ENCODE measurements at places on chromosomes 6 and 20.

DNA sequence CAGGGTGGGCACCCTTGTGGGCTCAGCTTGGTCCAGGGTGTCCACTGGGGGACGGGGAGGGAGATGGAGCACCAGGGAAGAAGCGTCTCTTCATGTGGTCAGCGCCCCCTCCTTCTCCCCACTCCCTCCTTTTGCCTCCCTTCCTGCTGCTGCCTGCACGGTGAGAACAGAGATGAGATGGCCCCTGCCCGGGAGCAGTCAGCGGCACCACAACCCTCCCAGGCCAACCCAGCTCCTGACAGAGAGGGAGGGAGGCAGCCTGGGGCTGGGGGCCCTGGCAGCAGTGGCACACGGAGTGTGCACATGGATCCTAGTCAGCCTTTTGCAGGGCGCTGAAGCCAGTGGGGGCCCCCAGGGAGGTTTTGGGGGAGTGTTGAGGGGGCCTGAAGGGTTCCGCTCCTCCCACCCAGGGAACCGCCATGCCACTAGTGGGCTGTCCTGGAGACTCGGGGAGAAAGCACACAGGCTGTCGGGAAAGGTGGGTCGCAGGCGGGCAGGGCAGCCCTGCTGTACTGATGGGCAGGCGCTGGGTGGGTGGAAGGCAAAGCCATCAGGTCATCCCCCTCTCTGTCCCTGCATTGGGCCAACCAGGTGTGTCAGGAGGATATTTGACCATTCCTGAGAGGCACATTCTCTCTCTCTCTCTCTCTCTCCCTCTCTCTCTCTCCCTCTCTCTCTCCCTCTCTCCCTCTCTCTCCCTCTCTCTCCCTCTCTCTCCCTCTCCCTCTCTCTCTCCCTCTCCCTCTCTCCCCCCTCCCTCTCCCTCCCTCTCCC is 94.3 kb upstream of the BHLHE23 start:
- no peak for DNase-seq

DNA sequence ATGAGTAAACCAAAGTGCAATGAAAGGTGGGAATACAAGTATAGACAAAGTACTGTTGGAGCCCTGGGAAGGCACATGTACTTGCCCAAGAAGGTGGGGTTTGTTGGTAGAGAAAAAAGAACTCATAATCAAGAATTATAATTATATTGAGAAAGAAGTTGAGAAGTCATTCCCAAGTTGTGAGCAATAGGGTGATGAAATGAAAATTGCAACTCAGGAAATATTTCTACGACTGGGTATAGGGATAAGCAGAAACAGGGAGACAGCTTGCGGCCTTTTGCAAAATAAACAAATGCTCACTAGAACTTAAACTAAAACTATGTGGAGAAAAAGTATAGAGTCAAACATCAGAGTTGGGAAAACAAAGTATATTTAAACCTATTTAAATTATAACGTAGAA is 250.7 kb upstream of the FAM83B start:
- peak; percentile 48 for DNase-seq

GRCh38 chr20:4808872-4809271 is 87.2 kb downstream of the PRND start:
- DNase-seq = no peak

DNA sequence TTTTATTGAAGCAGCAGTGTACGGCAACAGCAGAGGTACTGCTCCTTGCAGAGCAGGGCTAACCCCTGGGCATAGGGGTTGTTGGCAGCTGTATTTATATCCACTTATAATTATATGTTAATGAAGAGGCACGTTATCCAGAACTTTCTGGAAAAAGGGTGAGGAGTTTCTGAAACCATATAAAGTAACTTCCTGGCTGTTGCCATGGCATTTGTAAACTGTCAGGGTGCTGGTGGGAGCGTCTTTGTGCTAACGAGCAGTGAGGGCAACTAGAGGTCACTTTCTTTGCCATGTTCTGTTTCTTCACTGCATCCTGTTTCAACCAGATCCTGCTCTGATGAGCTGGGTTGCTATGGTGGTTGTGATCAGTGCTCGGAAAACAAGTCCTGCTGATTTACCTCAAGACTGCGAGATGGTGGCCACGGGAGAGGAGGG is 11.1 kb upstream of the ARFGEF2 start:
- DNase-seq = peak; percentile 25

DNA sequence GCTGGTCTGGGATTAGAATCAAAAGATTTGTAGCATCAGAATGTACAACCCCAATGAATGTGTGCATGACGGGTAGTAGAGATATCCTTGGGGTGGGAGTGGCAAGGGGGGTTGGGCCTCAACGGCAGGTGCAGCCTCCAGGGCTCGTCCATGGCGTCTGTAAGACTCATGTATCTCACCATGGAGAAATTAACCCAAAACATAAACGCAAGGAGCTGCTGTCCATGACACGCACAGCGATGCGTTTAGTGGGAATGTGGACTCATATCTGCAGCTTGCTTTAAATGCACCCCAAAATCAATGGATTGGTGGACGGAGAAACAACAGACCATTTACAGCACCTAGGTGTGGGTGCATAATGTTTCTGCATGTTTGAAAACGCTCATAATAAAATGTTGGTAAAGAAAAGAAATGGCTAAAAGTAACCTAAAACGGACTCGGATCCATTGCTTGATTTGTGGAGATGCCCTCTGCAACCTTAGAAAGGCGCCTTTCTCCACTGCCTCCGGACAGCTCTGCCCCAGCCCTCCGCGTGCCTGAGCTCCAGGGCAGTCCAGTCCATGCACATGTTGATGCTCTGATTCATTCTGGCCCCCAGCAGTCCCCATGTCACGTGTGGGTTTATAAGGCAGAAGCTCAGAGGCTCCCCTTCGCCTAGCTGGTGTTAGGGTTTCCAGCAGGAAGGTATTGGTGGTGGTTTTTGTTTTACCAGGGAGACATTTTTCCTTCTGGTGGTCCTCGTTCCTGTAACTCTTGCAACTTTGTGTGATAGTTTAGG is 24.5 kb downstream of the PYGB start:
- DNase-seq = peak; percentile 68

DNA sequence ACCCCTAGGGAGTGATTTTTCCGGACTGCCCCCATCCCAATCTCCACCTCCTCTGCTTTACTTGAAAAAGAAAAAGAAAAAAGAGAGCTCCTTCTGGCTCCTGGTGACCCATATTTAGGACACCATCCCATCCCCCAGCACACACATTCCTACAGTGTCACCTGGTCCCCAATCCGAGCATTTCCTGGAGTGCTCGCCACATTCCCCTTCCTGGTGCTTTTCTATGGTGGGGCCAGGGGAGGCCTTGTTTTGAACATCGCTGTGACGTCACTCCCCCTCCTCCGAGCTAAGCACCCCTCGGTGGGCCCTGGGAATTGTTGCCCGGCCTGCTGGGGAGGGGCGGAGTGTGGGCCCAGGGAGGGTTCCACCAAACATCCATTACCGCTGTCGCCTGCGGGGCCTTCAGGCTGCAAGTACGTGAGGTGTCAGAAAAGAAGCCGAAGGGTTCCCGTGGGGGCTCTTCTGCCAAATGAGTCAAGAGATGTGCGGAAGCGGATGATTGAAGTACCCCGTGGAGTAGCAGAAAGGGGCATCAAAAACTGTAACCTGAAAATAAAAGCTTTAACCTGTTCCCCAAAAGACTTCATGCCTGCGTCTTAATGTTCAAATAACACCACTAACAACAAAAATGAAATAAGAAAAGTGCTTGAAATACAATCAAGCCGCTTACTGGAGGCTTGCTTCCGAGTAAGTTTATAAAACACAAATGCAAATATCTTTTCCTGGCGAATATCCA is 2.8 kb upstream of the FOXC1 start:
- DNase-seq = no peak

DNA sequence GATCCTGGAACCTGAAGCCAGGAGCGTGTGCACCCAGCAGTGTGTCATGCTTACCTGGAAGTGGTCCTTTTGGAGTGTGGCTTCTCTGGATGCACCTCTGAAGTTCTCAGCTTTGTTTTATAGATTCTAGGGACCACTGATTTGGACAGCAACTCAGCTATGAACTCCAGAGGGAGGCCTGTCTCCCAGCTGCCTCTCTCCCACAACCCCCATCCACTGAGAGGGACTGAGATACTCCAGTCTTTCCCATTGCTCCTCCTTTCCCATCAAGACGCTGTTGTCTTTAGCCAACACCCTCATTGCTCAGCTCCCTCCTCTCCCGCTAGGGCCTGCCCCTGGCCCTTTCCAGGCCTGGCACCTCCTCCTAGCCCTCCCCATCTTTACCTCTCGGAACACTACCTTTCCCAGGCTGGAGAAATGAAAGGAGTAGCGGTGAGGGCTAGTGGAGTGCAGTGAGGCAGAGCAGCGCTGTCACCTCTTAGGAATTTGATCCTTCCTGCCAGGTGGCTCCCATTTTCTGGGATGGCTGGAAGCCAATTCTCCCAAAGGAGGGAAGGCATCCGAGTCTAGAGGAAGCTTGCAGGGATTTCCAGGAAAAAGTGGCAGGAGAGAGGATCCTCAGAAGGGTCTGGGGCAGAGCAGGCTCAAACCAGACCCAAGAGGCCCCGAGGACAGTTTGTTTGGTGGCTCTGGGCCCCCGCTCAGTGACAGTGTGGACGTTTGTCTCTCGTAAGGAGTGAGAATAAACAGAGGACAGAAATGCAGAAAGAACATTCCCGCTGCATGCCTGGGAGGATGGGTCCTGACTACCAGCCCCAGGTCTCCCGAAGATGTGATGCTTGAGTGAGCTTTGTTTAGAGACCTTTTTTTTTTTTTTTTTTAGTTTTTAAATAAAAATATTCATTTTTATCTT is at the start of gene LRRN4:
Gene LRRN4 (minus strand): TSS at position 285 of the 913 bp plus-strand sequence. CDS start 1,261 bp downstream, outside the sequence.
- no peak for DNase-seq

GRCh38 chr6:134295953-134296553 is 21.9 kb downstream of the SGK1 start:
- DNase-seq = peak; percentile 99

- DNase-seq = no peak
Measured at GRCh38 chr6:165823609-165824326, 160.7 kb upstream of the PDE10A start.

DNA sequence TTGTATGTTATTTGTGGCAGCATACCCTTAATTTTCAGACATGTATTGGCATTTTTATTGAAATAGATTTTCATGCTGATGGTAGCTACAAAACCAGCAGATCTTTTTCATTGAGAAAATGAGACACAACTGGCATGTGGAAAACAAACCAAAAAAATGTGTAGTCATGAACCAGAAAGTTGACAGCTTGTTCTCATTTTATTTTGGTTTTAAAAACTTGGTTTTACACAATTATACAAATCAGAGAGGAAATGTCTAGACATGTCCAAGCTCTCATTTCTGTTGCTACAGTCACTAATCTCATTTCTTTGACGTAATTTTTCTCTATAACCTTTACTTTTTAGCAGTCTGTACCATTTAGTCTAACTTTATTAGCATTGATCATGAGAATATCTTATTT is 85.4 kb downstream of the GRIK2 start:
- no peak for DNase-seq

DNA sequence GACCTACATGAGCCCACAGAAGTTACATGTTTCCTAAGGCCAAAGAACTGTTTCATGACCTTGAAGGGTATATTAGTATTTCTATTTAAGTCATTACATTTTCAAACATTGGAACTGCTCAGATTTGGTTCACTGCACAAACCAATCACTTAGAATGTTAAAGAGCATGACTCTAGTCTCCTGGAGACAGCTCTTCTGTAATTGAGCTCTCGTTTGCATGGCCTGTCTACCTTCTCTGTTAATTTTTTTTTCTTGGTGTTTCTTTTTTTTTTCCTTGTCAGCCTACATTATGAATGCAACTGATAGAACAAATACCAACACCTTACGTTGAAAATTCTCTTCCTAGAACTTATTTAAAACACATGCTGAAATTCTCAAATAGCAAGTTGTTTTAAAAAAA is 860.2 kb upstream of the MAP3K7 start:
- DNase-seq = no peak

GRCh38 chr6:106220485-106220884 is 105.1 kb downstream of the ATG5 start:
- DNase-seq = no peak
